Muscle of back (tissue), 13 donors: ENCODE measurements at places on chromosomes 16 and 17.
A peak's percentile ranks its signal among the peaks of the same experiment; 100 is the strongest.

GRCh38 chr17:62856594-62856993 lies 48.5 kb upstream of the MARCHF10 start:
- DNase-seq: no peak

- DNase-seq: no peak
Measured at GRCh38 chr17:58325976-58326468, 2.6 kb downstream of the TSPOAP1 start.

DNA sequence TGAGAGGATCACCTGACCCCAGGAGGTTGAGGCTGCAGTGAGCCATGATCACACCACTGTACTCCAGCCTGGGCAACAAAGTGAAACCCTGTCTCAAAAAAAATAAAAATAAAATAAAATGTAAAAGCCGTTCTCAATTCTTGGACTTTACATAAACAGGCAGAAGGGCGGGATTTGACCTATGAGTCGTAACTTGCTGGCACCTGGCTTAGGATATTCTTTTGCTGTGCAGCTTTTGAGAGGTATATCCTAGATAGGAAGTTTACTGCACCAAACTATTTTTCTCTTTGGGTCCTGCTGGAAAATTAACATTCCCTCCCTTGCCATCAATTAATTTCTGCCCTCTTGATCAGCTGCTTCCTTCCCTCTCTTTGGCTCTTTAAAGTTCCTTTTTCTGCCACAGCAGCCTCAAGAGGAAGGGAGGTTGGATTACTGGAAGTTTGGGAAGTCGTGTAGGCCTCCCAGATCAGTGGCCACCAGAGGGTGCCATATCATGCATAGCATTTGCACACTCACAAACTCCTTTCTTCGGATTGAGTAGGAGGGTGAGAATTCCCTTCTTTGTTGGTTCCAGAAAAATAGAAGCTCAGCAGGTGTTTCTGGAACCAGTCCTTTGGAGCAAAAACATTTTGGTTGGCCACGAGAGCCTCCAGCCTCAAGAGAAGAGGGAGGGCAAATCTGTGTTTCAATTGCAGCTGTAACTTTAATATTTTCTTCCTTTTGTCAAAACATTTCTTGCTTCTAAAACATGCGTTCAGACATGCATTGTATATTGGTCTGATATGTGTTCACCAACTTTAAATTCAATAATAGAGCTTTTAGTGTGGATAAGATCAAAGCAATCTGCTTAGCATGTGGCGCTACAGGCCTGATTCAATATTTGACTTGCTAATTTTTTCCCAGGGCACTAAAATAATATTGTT lies 147.3 kb downstream of the CCDC182 start:
- DNase-seq: peak; percentile 83

DNA sequence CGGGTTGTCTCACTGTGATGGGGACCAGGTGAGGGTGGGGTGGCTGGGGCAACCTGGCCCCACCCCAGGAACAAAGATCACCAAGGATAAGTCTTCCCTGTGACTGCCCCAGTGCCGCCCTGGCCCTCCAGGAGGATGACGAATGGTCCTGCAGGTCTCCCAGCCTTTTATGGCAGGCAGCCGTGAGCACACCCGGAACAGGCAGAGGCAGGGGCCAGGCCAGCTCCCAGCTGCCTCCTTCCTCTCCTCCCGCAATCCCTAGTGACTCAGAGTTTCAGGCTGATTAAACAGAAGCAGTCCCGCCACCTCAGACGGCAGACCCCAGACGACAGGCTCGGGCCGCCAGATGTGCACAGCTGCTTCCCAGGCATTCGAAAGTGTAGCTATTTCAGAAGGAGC lies 13.3 kb downstream of the JUP start:
- peak; percentile 23 for DNase-seq

- DNase-seq: peak; percentile 87
Measured at GRCh38 chr17:71412803-71413202, 708.0 kb upstream of the SOX9 start.

GRCh38 chr16:34648-34987 lies 18.8 kb downstream of the POLR3K start:
- DNase-seq: no peak
